ENCODE measurements at places on chromosomes 13 and 19. TPM values are rescaled to one million over a fixed set of nuclear protein-coding genes. Genes with fewer than 3 reads are reported as not detected.

- no peak for DNase-seq
These were observed 14.2 kb downstream of the ZAR1L start for GRCh38 chr13:32300920-32301319.

DNA sequence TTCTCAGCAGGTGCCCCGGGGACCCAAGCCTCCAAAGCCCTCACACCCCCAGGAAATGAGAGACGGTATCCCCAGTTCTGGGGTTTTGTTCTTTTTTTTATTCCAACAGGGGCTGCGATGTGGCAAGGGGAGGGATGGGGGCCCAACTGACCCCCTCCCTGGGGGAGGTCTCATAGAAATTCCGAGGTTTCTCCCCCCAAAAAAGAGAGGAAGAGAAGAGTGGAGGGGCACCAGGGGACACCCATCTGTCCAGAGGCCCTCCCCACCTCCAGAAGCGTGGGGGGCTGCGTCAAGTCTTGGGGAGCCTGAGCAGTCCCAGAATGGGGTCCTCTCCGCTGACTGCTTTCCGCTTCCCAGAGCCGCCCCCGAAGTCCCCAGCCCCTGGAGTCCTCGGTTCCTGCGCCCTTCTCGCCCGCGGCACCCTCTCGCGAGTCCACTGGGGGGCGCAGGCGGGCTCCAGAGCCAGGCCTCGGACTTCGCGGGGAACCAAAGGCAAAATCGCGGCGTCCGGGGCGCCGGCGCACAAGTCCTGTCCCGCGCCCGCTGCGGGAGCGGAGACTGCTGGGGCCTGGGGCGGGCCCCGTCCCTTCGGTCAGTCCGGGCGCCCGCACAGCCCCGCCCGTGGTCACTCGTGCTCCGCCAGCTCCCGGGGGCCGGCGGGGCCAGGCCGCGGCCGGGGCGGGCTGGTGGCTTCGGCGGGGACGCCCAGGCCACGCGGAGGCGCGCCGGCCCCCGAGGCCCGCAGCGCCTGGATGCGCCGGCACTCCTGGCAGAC is 4.4 kb upstream of the ATP1A3 start:
- DNase-seq, result peak; percentile 64

DNA sequence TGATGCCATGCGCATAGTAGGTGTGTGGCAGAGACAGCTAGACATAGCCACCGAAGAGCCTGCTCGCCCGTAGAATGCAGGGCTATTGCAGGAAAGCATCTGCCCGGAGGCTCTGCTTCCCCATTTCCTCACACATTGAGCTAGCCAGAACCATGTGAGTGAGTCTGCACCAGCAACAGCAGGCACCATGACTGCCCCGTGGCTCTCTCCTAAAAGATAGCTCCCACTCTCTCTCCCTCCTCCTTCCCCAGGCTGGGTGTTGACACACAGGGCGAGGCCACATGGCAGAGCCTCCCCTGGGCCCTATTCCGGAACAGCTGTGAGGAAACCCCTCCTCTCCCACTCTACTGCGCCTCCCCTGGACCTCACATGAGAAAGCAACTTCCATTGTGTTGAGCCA is 52.3 kb upstream of the ATP12A start:
- no peak for DNase-seq

GRCh38 chr19:39970425-39970674 is 615 bp upstream of the PSMC4 start:
- DNase-seq, result no peak

- no peak for DNase-seq
These were observed 127.7 kb upstream of the EDNRB start for GRCh38 chr13:78046331-78046730.

- DNase-seq, result peak; percentile 76
These were observed 40.2 kb downstream of the SMIM24 start for GRCh38 chr19:3440082-3440481.

GRCh38 chr19:13831537-13832467 is 36.6 kb downstream of the ZSWIM4 start:
- peak; percentile 58 for DNase-seq

GRCh38 chr19:55257461-55258420 is 1.1 kb downstream of the PPP6R1 start:
- DNase-seq, result no peak

DNA sequence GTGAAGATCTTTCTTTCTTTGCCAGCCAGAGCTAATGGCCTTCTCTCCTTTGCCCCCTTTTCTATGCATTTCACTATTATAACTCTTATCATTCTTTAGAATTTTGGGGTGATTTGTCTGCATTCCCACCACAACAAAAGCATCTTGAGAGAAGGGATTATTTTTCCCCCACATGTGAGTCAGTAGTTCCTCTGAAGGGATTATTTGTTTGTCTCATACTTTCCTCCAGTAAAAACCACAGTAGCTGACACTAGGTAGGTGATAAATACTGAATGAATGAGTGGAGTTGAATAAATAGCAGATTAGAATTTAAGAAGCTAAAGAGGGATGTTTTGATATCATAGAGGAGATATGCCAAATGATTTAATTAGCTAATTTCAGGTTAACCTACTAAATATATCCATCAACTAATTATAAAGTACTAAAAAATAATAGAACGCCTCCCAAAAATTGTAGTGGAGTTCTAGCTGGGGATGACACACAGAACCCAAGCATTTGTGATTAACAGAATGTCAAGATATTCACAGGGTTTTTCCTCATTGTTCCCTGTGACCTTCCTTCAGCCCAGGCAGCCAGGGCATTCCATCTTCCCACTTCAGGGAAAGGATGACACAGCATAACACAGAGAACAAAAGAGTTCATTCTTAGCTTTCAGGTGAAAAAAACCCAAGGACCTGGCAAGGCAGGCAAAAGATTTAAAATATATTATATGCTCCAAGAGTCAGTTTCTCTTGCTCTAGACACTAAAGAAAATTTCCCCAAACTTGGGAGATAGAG is 3.5 kb upstream of the TBC1D4 start:
- no peak for DNase-seq

GRCh38 chr13:49693191-49693733 is 2.0 kb upstream of the EBPL start:
- DNase-seq, result no peak

DNA sequence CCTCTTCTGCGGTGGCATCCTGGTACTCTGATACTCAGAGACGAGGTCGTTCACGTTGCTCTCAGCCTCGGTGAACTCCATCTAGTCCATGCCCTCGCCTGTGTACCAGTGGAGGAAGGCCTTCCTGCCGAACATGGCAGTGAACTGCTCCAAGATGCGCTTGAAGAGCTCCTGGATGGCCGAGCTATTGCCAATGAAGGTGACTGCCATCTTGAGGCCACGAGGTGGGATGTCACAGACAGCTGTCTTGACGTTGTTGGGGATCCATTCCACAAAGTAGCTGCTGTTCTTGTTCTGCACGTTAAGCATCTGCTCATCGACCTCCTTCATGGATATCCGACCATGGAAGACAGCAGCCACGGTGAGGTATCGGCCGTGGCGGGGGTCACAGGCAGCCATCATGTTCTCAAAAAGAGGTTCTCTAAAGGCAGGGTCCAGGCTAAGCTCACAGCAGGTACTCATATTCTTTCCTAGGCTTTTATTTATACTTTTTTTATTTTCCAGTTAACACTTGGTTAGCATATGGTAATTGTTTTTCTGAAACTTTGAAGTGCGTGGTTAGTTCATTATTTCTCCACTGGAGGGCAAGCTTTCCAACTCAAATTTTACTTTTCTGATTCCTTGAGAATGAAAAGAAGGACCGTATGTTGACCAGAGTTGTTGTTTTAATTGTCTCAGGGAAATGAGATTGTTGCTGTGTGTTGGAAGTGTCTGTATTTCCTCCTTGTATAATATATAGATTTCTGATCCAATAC is 72.4 kb upstream of the RGCC start:
- DNase-seq, result no peak

- peak; percentile 52 for DNase-seq
These were observed 5.2 kb upstream of the MLNR start for GRCh38 chr13:49214917-49215376.

ZNF615 gene
- 13.0 TPM for total RNA-seq

FCGBP gene
- total RNA-seq, result 112 TPM

IRGC gene
- not detected for total RNA-seq

ZNF541 gene
- total RNA-seq, result not detected

CGB2 gene
- not detected for total RNA-seq

Data from right cardiac atrium (tissue), 5 donors.